ENCODE measurements at places on chromosomes 1 and 21. TPM values are rescaled to one million over a fixed set of nuclear protein-coding genes. Genes with fewer than 3 reads are reported as not detected.

GRCh38 chr1:115170377-115170776, 81.1 kb upstream of the TSPAN2 start:
- no peak for ATAC-seq

DNA sequence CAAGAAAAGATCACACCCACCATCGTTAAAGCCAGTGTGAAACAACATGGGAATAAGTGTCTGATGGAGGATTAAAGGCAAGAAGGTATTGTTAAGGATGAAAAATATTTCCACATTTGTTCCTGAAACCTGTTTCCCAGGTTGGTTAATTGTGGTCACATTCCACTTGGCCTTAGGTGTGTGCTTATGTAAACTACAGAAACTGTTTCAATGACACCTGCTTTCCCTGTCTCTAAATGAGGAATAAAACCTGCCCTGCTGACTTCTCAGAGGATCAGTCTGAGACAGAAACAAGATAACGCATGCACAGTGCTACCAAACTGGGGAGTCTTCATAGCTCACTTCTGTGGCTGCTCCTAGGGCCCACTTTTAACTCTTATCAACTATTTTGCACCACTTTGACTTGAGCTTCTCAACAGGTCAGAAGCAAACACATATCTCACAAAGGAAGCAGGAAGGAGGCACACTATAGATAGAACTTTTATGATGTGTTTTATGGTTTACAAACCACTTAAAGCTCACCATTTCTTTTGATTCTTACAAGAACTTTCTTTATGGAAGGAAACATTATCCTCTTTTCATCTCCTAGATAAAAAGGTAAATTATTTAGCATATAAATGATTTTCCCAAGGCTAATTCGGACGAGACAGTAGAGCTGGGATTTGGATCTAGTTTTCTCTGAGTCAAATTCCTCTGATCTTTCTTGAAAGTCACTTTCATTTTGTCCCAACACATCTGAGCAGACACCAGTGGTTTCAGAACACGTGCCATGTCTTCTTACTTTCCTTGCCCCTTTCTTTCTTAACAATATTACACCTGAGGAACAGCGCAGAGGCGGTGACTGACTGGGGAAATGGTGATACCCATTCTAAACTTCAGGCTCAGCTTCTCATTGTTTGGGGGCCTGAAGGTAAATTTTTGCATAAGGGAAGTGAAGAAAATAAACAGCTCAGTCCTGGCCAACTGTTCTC, 33.4 kb downstream of the CYP2J2 start:
- ATAC-seq = peak; percentile 97

GRCh38 chr1:62800825-62801306, 16.9 kb downstream of the ATG4C start:
- peak; percentile 68 for ATAC-seq

DNA sequence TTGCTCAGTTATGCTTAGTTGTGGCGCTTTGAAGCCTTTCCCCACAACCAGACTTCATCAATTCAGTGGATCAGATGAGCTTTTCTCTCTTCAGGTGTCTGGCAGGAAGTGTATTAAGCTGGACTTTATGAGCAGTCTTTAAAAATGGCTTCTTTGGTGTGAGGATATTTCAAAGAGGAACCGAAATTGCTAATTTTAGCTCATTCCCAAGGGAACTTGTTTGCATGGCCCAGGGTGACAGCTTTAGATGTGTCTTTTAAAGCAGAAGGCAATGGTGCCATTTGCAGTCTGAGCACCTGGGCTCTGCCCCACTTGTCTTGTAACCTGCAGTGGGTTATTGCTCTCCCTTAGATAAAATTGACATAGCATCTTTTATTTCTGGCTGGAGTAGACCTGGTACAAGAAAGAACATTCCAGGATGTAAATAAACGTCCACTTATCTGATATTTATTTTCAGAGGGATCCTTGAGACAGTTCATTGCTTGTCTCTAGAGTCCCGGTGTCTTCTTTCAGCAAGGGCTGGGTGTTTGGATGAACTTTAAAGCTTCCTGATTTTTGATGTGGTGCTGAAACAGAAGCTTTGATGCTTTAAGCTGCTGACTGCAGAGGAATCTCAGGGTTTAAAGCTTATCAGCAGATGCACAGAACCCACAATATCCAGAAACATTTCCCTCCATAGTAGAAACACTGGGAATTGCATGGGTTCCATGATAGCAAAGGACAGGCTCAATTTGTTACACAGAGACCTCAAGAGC, 241.7 kb downstream of the ADGRL2 start:
- ATAC-seq = no peak

- ATAC-seq = no peak
Observed at GRCh38 chr21:15405214-15405613, 324.6 kb upstream of the USP25 start.

DNA sequence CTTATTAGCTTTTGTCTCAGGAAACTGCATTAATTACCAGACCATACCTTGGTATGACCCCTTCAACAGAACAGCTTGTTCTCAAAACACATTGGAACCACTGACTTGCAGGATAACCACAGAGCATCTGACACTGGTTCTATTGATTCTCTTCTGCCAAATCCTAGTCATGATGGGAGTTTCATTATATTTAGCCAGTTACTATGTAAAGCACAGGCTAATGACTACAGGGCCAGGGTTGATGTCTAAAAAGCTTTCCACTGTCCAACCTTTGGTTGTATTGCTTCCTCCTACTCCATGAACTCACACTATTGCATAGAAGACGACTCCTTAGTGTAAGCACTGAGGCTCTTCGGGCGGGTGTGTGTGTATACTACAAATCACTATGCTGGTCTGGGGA, 3.8 kb downstream of the STMN1 start:
- ATAC-seq = no peak

- no peak for ATAC-seq
Observed at GRCh38 chr1:44812822-44813543, 4.7 kb downstream of the BTBD19 start.

DNA sequence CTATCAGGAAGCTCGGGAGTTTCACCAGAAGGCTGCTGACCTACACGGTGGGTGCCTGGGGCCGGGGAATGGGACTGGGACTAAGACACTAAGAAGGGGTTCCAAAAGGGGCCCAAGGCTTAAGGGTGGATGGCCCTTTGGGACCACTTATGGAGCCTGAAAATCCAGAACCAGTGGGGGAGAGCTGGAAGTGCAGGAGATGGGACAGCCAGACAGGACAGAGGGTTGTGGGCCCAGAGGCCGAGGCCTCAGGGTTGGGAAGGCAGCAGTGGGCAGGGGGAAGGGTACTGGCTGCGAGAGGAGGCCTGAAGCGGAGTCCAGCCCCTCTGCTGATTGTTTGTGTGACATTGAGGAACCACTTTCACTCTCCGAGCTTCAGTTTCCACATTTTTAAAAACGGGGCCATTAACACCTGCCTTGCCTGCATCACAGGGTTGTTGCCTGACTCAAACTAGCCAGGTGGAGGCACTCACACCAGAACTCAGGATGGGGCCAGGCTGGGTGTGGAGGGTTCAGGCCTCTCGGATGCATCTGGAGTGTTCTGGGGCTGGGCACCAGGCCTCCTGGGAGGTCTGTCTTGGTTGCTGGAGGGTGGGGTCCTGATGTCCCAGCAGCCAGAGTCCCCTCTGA, 3.0 kb downstream of the TTC24 start:
- no peak for ATAC-seq

GRCh38 chr1:22876359-22877111, 96.1 kb downstream of the LACTBL1 start:
- peak; percentile 19 for ATAC-seq

GRCh38 chr1:31161571-31161970, 78.1 kb downstream of the NKAIN1 start:
- no peak for ATAC-seq

- ATAC-seq = peak; percentile 53
Observed at GRCh38 chr1:37945743-37946702, 830 bp downstream of the INPP5B start.

- no peak for ATAC-seq
Observed at GRCh38 chr1:208291923-208292711, 47.9 kb upstream of the PLXNA2 start.

DNA sequence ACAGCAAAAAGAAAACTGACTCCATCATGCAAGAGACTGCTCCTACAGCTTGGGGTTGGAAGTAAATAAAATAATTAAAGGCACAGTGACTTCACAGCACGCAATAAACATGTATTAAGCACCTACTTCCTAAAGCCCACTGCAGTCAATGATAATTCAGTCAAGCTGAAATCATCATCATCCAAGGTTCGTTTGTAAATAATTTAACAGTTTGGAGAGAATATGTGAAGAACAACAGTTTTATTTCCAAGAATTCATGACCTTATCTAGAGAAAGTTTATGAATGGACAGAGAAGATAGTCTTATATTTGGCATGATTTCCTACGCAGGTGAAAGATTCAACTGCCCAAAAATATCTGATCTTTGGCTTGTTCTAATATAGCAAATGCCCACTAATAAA, 86.8 kb downstream of the SMYD3 start:
- no peak for ATAC-seq

- peak; percentile 14 for ATAC-seq
Observed at GRCh38 chr1:225426395-225427234, 1.2 kb downstream of the LBR start.

Gene ATP1A4
- total RNA-seq = not detected

Gene CHI3L1
- total RNA-seq = 20.5 TPM

Gene ADCY10
- total RNA-seq = not detected

Gene DNASE2B
- not detected for total RNA-seq

Gene LCE1F
- not detected for total RNA-seq

Gene SH2D1B
- 3.4 TPM for total RNA-seq

Gene MEX3A
- 1.7 TPM for total RNA-seq

Gene OR2L2
- not detected for total RNA-seq
